T-helper 17 cell (primary cell): ENCODE measurements at places on chromosomes 7 and 10.

GRCh38 chr7:149023662-149024061, 4.6 kb downstream of the PDIA4 start:
- peaks cover 47% of the 10 kb centered on the region for H3K4me1 ChIP-seq
- DNase-seq: no peak
- peaks cover 2% of the 10 kb centered on the region for H3K36me3 ChIP-seq
- H3K27ac ChIP-seq: peak overlapping the region; percentile 79
- no peaks in the 10 kb centered on the region for H3K27me3 ChIP-seq

DNA sequence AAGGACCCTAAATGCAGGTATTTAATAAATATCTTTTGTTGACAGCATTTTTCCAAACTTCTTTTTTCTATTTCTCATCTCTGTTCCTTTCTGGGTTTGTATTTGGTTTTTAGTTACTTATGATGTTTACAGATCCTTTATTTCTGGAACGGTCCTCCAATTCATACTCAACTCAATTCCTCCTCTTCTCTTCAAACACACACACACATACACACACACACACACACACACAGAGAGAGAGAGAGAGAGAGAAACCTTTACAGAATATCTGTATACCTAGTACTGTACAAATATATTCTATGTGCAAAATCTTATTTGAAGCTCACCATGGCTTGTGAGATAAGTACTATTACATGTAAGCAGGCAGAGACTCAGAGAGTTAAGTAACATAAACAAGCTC, 21.6 kb upstream of the GOT1 start:
- H3K27me3 ChIP-seq: peaks cover 84% of the 10 kb centered on the region
- no peak overlapping the region for H3K27ac ChIP-seq
- DNase-seq: no peak
- no peak overlapping the region for H3K4me3 ChIP-seq

- no peaks in the 10 kb centered on the region for H3K27me3 ChIP-seq
- no peaks in the 10 kb centered on the region for H3K36me3 ChIP-seq
- H3K27ac ChIP-seq: no peak overlapping the region
- no peaks in the 10 kb centered on the region for H3K4me1 ChIP-seq
- DNase-seq: no peak
Measured at GRCh38 chr7:79376299-79377025, 77.0 kb downstream of the MAGI2 start.

GRCh38 chr7:20152511-20152910, 64.7 kb downstream of the MACC1 start:
- no peak overlapping the region for H3K27ac ChIP-seq
- no peaks in the 10 kb centered on the region for H3K27me3 ChIP-seq
- no peak overlapping the region for H3K4me3 ChIP-seq
- H3K4me1 ChIP-seq: no peaks in the 10 kb centered on the region

GRCh38 chr7:157177983-157178381, 39.3 kb downstream of the UBE3C start:
- H3K4me3 ChIP-seq: no peak overlapping the region
- no peaks in the 10 kb centered on the region for H3K36me3 ChIP-seq
- H3K27ac ChIP-seq: no peak overlapping the region
- no peak for DNase-seq

GRCh38 chr7:77270094-77270480, 70.5 kb upstream of the FGL2 start:
- DNase-seq: no peak
- H3K27me3 ChIP-seq: no peaks in the 10 kb centered on the region
- H3K4me1 ChIP-seq: peaks cover 5% of the 10 kb centered on the region
- H3K27ac ChIP-seq: no peak overlapping the region

DNA sequence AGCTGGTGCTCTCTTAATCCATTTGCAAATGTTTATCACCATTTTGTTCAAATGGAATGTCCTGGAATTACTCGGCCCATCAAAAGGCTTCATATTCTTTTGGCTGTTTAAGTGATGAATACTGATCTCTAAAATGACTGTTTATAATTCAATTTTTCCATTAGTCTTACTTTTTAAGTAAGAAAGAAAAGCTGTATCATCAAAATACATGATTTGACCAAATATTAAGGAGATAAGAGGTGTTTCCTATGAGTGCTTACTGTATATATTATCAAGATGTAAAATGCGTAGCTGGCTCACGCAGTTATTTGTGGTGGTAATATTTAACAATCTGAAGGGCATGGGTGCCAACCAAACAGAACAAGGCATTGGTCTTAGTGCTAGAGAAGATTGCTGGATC, 51.2 kb downstream of the OTUD1 start:
- DNase-seq: no peak
- H3K27me3 ChIP-seq: peaks cover 7% of the 10 kb centered on the region
- H3K4me3 ChIP-seq: no peak overlapping the region

DNA sequence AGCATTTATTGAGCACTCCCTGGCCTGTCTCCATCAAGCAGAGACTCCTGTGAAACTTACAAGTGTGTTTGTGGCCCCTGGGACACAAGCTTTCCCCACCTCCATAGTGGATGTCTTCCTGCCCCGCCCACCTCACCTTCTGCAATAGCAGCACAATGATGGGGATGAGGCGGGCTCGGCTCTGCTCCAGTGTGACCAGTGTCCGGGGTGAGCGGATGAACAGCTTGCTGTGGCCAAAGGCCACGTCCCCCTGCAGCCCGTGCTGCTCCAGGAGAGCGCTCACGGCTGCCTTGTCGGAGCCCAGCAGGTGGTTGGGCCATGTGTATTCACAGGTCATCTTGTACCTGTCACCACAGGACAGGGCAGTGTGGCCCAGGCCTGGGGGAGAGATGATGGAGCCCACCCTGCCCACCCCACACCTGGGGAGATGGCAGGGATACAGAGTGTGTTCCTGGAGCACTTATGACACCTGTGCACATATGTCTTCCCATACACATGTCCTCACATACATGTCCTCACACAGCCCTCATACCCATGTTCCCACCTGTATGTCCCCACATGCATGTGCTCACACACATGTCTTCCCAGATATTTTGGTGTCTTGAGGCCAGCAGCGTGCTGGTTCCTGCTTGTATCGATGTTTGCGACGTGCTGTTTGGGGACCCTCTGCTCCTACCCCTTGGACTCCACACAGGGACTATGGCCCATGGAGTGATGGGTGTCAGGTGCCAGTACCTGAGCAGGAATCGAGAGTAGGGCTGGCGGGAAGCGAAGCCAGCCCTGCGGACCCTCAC, 12.7 kb downstream of the MYO1G start:
- H3K27ac ChIP-seq: no peak overlapping the region
- H3K36me3 ChIP-seq: peaks cover 3% of the 10 kb centered on the region
- no peak overlapping the region for H3K4me3 ChIP-seq
- no peaks in the 10 kb centered on the region for H3K27me3 ChIP-seq
- no peak for DNase-seq

DNA sequence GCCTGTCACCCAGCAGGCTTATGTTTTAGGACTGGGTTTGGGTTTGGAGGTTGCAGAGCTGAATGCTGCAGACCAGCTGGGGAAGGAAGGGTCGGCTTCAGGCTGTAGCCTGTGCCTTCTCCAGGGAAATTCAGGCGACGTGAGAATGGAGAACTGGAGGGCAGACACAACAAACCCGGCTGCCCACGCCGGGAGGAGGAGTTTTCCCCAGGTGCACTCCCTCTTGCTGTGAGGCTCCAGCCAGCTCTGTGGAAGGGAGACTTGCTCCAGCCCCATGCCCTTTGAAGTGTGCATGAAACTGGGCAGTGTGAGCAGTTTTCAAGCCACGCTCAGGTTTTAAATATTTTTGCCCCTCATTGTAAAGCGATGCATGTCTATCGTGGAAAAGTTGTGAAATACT, 279.1 kb downstream of the CCSER2 start:
- H3K36me3 ChIP-seq: peaks cover 2% of the 10 kb centered on the region
- no peak overlapping the region for H3K4me3 ChIP-seq
- H3K27me3 ChIP-seq: peaks cover 48% of the 10 kb centered on the region
- H3K27ac ChIP-seq: no peak overlapping the region
- DNase-seq: no peak

DNA sequence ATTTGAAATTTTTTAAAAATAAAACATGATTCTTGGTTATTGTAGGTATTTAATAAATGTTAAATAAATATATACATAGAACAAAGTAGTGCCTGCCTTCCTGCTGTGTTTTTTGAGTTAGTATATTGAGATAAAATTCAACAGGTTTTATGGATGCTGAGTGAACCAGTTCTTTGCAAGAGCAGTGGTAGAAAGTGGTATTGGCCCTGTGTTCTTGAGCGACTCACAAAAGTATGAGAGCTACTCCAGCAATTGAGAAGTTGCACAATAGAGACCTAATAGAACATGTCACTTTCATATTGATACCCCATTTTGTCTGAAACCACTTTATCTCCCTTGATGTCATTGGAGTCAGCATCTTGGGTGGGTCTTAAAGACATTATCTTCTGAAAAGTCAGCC, 32.6 kb upstream of the GJD4 start:
- no peak overlapping the region for H3K4me3 ChIP-seq
- no peak for DNase-seq
- H3K36me3 ChIP-seq: peaks cover 14% of the 10 kb centered on the region

DNA sequence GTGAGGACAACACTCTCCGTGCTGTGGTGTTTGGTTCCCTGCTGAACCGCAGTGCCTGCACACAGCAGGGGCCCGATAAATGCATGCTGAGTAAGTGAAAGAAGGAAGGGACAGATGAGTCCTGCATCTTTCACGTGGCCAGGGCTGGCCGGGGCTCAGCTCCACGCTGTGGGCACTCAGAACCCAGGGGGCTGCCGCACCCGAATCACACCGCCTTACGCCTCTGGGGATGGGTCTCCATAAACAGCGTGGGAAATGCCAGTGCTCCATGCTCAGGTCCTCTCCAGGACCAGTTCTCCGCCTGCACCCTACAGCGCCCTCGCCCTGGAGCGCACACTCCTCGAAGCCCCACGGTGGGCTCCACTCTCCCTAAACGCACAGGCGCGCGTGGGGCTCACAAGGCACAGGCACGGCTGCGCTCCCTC, 38.1 kb downstream of the RASGEF1A start:
- DNase-seq: peak; percentile 2
- peaks cover 6% of the 10 kb centered on the region for H3K27me3 ChIP-seq
- H3K4me1 ChIP-seq: peaks cover 40% of the 10 kb centered on the region
- no peaks in the 10 kb centered on the region for H3K36me3 ChIP-seq
- H3K4me3 ChIP-seq: peak overlapping the region; percentile 93

DNA sequence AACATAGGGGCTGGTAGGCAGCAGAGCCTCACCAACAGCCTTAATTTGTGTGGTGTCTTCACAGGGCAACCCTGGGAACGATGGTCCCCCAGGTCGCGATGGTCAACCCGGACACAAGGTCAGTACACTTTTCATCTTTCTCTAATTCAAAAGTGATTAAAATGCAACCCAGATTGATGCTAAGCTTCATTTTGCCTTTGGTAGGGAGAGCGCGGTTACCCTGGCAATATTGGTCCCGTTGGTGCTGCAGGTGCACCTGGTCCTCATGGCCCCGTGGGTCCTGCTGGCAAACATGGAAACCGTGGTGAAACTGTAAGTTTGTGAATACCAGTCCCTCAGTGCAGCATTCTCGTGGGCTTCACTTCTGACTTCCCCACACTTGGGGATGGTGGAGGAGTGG, 30.9 kb downstream of the COL1A2 start:
- H3K27ac ChIP-seq: no peak overlapping the region
- H3K4me3 ChIP-seq: no peak overlapping the region
- no peaks in the 10 kb centered on the region for H3K4me1 ChIP-seq
- peaks cover 40% of the 10 kb centered on the region for H3K27me3 ChIP-seq
- no peaks in the 10 kb centered on the region for H3K36me3 ChIP-seq
- no peak for DNase-seq
